ENCODE measurements at places on chromosomes 12 and 14. TPM values are rescaled to one million over a fixed set of nuclear protein-coding genes. Genes with fewer than 3 reads are reported as not detected.

CLEC2D gene
- polyA plus RNA-seq, result 9.9 TPM

GRCh38 chr14:34171431-34172172 is 220.7 kb upstream of the EGLN3 start:
- H3K36me3 ChIP-seq, result no peaks in the 10 kb centered on the region
- peaks cover 2% of the 10 kb centered on the region for H3K4me1 ChIP-seq

- no peak overlapping the region for H3K27ac ChIP-seq
- DNase-seq, result no peak
- H3K27me3 ChIP-seq, result no peaks in the 10 kb centered on the region
- H3K4me3 ChIP-seq, result no peak overlapping the region
- H3K4me1 ChIP-seq, result peaks cover 11% of the 10 kb centered on the region
- H3K36me3 ChIP-seq, result no peaks in the 10 kb centered on the region
These were observed 70.3 kb downstream of the SPPL3 start for GRCh38 chr12:120833849-120834248.

DDHD1 gene
- polyA plus RNA-seq, result 10.2 TPM

DNA sequence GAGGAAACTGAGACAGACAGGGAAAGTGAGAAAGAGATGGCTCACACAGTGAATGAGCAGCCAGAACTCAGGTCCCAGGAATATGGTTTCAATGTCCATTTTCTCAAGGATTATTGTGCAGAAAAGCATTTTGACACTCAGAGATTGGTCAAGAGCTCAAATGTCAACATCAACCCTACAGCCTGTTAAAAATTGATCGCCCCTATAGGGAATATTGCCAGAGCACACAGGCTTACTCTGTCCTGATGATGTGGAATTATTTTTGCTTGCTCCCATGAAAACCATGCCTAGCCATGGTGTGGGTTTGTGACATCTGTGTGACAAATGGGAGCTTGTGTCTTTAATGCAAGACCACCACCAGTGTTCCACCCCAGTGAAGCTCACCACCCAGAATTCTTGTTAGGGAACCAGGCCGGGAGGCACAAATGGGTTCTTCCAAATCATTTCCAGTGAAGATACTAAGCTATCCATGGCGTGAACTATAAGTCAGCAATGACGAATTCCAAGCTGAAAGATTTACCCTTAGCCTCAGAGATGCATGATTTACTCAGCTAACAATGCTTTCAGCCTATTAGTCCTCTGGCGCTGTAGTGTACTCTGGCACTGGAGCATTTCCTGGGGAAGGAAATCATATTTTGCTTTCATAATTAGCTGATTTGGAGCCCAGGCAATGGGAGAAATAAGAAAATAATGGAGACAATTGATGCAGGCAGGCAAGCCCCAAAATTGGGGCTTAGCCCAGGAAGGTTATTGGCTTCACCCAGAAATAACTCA is 1188.2 kb upstream of the TMEM132C start:
- no peak for DNase-seq
- H3K27ac ChIP-seq, result no peak overlapping the region
- H3K27me3 ChIP-seq, result no peaks in the 10 kb centered on the region
- H3K4me1 ChIP-seq, result no peaks in the 10 kb centered on the region
- no peak overlapping the region for H3K4me3 ChIP-seq

- no peak for DNase-seq
- H3K36me3 ChIP-seq, result no peaks in the 10 kb centered on the region
- H3K4me1 ChIP-seq, result peaks cover 6% of the 10 kb centered on the region
- H3K4me3 ChIP-seq, result no peak overlapping the region
- no peak overlapping the region for H3K27ac ChIP-seq
- no peaks in the 10 kb centered on the region for H3K27me3 ChIP-seq
These were observed 5.3 kb downstream of the OASL start for GRCh38 chr12:121033625-121034349.

IFI27 gene
- 12.9 TPM for polyA plus RNA-seq

CCDC184 gene
- polyA plus RNA-seq, result 3.3 TPM

GRCh38 chr12:121530600-121531355 is 50.0 kb downstream of the KDM2B start:
- no peak overlapping the region for H3K4me3 ChIP-seq
- no peaks in the 10 kb centered on the region for H3K27me3 ChIP-seq
- H3K27ac ChIP-seq, result no peak overlapping the region
- DNase-seq, result no peak
- peaks cover 35% of the 10 kb centered on the region for H3K36me3 ChIP-seq
- H3K4me1 ChIP-seq, result peaks cover 4% of the 10 kb centered on the region

DNA sequence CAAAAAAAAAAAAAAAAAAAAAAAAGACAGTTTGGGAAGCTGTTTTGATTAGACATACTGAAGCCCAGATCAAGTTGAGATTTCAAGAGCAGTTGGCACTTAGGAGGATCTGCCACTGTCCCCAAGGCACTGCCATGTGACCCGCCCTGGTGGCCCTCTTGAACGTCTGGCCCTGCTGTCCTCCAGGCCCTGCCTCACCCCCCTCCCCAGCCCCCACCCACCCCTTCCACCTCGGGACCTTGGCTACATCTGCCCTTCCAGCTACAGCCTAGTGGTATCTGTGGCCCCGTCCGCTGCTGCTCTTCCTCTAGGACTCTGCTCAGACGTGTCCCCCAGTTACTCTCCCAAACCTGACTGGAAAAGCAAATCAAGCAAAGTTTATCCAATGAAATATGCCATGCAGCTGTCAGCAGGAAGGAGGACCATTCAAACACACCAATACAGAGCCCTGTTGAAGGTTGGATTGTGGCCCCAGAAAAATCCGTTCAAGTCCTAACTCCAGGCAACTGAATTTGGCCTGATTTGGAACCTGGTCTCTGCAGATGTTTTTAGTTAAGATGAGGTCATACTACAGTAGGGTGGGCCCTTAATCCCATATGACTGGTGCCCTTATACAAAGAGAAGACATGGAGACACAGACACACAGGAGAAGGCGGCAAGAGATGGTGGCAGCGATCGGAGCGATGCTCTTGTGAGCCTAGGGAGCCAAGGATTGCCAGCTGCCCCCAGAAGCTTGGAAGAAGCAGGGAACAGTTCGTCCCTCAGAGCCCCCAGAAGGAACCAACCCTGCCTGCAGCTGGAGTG is 17.7 kb downstream of the SLC25A29 start:
- H3K27ac ChIP-seq, result no peak overlapping the region
- peaks cover 7% of the 10 kb centered on the region for H3K36me3 ChIP-seq
- DNase-seq, result no peak
- H3K27me3 ChIP-seq, result no peaks in the 10 kb centered on the region
- H3K4me1 ChIP-seq, result peaks cover 20% of the 10 kb centered on the region

DNA sequence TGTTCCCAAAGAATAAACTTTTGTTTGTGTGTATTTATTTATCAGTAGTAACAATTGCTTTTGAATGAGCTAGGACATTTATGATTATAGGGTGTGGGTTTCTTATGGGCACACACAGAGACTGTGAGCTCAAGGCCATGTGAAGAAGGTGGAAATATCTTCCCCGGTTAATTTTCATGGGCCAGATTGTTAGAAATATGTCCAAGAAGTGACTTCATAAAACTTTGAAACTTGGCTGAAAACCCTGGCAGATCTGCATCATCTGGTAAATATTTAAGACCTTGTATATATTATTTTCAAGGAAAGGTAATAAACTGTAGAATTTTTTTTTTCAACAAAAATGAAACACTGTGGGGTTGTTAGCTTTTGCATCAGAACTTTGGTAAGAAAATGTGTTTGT is 53.5 kb upstream of the RNU6-8 start:
- no peaks in the 10 kb centered on the region for H3K36me3 ChIP-seq
- peaks cover 7% of the 10 kb centered on the region for H3K4me1 ChIP-seq
- no peaks in the 10 kb centered on the region for H3K27me3 ChIP-seq
- DNase-seq, result no peak
- H3K27ac ChIP-seq, result no peak overlapping the region

XRCC3 gene
- 14.7 TPM for polyA plus RNA-seq

DNA sequence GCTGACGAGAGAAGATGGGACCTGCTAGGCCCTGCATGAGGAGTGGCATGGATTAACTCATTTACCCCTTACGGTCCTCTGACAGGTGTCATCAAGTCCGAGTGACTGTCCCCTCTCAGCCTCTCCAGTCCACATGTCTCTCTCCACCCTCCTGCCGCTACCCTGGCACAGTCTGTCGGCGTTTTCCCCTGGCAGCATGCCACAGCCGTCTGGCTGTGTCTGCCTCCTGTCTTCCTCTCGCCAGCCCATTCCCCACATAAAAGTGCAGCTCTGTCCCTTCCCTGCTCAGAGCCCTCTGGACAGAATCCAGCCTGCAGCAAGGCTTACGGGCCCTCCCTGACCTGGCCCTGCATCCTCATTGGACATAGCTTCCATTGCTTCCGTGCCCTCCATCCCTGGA is 45.6 kb downstream of the UBE3B start:
- H3K36me3 ChIP-seq, result peaks cover 90% of the 10 kb centered on the region
- H3K27ac ChIP-seq, result no peak overlapping the region
- DNase-seq, result no peak
- no peaks in the 10 kb centered on the region for H3K4me1 ChIP-seq
- no peak overlapping the region for H3K4me3 ChIP-seq

DNA sequence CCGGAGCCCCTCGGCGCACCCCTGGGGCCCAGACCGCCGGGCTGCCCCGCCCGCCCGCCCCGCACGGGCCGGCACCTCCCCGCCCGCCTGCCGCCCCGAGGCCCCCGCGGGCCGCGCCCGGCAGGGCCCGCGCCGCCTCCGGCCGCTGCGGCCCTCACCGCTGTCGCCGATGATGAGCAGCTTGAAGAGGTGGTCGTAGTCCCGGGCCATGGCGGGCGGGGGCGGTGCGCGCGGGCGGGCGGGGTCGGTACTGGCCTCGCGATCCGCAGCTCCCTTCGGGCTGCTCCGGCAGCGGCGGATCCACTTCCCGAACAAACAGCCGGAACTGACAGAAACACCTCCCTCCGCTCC is at the start of gene RAB35:
RAB35 (minus strand) TSS at position 313 of the 351 bp plus-strand sequence; CDS start at position 210, 103 bp downstream.
- DNase-seq, result no peak
- H3K36me3 ChIP-seq, result peaks cover 12% of the 10 kb centered on the region
- H3K27ac ChIP-seq, result peak within 1 kb of the TSS; percentile 99
- H3K27me3 ChIP-seq, result no peaks in the 10 kb centered on the region
- H3K4me1 ChIP-seq, result peaks cover 16% of the 10 kb centered on the region
- peak within 1 kb of the TSS; percentile 91 for H3K4me3 ChIP-seq

- H3K36me3 ChIP-seq, result no peaks in the 10 kb centered on the region
- no peaks in the 10 kb centered on the region for H3K4me1 ChIP-seq
These were observed 420.8 kb downstream of the FUT8 start for GRCh38 chr14:65833267-65833880.

DNA sequence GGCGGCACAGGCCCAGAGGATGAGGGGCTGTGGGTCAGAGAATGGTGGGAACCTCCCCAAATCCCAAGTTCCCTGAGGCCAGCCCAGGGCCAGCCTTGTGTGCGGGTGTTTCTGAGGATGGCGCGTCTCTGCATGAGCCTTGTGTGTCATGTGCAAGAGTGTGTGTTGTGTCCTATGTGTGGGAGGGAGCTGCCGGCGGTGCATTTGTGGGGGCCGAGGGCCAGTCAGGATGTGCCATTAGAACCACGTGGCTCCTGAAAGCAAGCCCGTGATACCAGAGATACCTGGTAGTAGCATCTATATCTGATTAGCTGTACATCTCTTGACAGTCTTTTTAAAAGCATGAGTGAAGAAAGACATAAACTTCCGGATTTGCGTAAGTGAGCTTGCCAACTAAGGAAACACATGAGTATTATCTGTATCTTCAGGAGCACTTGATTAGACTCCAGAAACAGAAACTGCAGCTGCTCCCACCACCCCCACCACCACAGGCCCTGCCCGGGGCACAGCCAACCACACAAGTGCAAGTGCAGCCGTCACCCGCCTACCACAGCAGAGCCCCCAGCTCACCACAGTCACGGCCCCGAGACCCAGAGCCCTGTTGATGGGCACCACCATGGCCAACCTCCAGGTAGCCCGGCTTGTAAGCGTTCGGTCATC is 19.2 kb downstream of the DDX51 start:
- no peaks in the 10 kb centered on the region for H3K27me3 ChIP-seq
- H3K4me1 ChIP-seq, result no peaks in the 10 kb centered on the region
- no peak overlapping the region for H3K27ac ChIP-seq
- H3K4me3 ChIP-seq, result no peak overlapping the region

All from large intestine (tissue), 12 donors.